Heart left ventricle (tissue), 16 donors: ENCODE measurements at places on chromosomes 7 and 10. TPM values are rescaled to one million over a fixed set of nuclear protein-coding genes. Genes with fewer than 3 reads are reported as not detected.

GRCh38 chr10:74674927-74675326, 151.5 kb upstream of the KAT6B start:
- no peak for DNase-seq

DNA sequence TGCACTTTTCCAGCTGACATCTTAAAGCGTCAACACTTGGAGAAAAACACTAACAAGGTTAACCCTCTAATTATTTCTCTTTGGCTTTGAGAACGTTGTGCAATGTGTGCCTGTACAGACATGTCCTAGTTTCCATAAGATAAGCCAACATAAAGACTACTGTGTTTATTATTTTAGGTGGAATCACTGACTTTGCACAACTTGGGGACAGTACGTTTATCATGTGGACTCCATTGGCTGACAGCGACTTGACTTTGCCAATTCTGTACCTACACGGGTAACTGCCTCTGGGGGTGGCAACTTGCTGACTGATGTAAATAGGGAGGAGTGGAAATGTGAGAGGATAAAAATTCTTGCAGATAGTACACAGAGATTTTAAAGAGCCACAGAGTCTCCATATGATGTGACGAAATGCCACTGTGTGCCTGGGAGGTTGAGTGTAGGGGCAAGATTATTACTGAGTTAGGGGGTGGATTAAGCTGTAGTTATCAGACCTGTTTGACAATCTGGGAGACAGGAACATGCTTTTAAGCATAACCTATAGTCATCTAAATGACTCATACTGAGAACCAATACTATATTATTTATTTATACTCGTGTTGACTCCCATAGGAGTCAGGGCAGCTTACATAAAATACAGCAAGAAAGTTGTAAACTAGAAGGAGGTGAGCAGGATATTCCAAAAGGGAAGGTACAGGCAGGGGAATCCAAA, 21.0 kb downstream of the SLC13A4 start:
- DNase-seq: no peak

Gene TACR2
- 0.39 TPM for total RNA-seq

Gene TRPV5
- not detected for total RNA-seq
